GM04503 (cell line): ENCODE measurements at places on chromosomes 6 and 20.

DNA sequence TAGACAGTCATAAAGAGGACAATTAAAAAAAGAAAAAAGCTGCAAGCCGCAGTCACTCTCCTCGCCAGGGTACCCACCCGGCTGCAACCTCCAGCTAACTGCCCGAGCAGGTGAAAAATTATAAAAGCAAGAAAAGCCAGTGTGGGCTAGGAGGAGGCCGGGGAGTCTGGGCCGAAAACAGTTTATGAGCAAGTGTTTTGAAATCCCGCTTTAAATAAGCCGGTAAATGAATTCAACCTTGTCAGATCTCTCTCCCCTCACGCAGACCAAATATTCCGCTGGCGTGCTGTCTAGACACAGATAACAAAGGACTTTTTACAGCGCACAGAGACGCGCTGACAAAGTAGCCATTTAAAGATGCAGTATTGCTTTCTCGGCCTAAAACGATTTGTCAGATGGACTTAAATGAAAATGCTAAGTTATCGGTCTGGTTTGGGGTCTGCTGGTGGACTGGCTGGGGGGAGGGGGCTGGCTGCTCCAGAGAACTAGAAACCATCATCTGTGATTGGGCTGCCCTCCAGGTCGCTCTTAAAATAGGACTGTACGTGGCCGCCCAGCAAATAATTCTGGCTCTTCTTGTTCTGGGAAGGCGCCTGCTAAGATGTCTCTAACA lies 24.6 kb downstream of the PMEPA1 start:
- DNase-seq, result no peak

DNA sequence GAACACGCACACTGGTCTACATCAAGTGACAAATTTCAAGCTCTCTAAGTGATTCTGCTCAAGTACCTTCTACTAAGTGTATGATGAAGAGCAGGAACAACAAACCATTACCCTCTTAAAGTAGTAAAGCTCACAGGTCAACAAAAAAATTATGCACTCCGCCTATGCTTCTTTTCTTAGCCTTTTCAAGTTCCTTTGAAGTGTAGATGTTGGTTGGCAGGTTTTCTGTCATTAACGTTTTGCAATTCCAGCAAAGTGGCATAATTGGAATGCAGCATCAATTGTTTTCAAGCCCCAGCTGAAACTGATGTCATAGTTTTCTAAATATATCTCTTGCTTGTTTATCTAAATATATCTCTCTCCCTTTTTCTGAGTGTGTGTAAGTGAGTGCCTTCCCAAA lies 396.9 kb upstream of the EYS start:
- no peak for DNase-seq

GRCh38 chr6:49649988-49650387 lies 13.3 kb upstream of the RHAG start:
- DNase-seq, result no peak

DNA sequence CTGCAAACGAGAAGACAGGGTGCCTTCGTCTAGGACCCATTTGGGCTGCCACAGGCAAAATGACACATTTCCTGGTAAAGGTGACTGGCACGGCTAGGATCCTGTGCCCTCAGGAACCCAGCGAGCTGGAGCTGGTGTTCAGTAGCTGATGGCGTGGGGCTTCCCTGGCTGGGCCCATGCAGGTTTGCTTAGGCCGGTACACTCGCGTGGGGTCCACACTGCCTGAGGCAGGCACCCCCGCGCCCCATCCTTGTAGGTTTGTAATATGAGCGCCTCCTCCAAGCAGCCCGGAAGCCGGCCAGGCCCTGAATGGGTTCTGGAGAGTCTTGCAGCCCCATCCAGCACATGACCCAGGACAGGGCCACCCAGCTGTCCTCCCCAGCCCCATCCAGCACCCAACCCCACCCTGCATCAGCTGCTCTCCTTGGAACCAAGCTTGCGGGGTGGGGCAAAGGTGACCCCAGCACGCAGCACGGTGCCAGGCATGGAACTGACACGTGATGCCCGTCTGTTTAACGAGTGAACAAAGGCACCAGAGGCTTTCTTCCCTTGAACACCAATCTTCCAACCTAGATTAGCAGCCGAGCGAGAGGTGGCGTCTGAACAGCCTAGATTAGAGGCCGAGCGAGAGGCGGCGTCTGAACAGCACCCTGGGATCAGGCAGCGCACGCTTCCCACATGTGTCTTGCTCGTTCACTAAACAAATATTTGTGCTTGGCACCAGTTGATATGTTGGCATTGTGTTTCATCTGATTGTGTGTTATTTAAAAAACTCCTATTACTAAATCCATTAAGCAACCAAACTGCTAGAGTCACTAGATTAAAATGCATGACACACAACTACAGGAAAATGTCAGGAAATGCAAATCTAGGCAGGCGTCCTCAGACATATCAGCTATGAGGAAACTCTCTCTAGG lies 112.1 kb downstream of the DLL1 start:
- peak; percentile 34 for DNase-seq

GRCh38 chr20:34374209-34374760 lies 11.2 kb downstream of the ITCH start:
- DNase-seq, result no peak
